ENCODE measurements at places on chromosomes 16 and 17. TPM values are rescaled to one million over a fixed set of nuclear protein-coding genes. Genes with fewer than 3 reads are reported as not detected.

DNA sequence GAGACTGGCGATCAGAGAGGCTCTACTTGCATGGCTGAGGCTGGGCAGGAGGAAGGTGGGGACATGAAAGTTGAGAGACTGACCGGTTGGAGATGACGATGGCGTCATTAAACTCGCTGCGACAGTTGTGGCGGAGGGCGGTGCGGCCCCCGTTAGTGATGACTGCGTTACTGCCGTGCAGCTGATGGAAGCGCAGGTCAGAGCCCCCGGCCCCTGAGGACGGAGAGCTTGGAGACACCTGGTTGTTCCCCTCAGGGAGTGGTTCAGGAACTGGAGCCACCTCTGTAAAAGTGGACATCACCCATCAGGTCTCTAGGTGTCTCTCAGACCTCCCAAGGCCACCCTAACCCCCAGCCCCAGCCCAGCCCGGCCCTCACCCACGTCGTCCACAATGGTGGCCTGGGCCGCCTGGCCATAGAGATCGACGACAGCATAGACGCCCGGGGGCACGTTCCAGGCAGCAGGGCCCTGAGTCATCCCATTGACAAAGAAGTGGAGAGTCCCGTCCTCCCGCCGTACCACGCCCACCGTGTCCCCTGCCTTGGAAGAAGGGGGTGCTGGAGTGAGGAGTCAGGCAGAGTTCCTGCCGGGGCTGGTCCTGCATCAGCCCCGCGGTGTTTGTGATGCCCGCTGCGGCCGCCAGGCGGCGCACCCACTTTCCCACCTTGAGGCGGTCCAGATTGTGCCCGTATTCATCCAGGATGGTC lies 5.3 kb downstream of the NEURL4 start:
- DNase-seq = no peak

- DNase-seq = no peak
Measured at GRCh38 chr16:8919089-8919933, 37.2 kb downstream of the LITAFD start.

GRCh38 chr17:57048096-57048495 lies 37.0 kb upstream of the AKAP1 start:
- DNase-seq = no peak

GRCh38 chr17:54864636-54865356 lies 35.9 kb upstream of the TOM1L1 start:
- no peak for DNase-seq

- DNase-seq = no peak
Measured at GRCh38 chr17:958712-959451, 20.7 kb downstream of the NXN start.

DNA sequence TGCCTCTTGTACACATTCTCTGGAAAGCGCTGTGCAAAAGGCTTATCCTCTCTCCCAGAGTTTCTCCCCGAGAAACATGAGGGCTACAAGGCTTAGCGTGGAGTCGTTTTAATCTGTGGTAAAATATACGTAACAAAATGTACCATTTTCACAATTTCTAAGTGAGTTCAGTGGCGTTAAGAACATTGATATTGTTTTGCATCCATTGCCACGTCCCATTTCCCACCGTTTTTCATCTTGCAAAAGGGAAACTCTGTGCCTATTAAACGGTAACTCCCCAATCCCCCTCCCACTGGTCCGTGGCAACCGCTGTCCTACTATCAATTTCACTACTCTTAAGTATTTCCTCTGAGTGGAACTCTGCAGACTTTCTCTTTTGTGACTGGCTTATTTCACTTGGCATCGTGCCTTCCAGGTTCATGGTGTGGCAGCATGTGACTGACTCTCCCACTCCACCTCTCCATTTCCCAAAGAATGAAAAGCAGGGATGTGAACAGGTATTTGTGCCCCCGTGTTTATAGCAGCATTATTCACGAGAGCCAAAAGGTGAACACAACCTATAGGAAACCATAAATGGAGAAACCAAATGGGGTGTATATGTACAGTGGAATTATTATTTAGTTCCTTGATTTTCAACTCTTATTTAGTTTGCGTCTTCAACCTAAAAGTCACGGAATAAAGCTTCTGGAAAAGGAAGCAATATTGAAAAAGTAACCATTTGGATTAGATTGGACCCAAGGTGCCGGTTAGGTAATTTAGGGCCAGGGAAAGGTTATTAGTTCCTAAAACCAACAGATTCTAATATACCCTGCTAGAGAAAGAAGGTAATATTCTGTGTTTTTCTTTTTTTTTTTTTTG lies 1.1 kb upstream of the USP32 start:
- no peak for DNase-seq

DNA sequence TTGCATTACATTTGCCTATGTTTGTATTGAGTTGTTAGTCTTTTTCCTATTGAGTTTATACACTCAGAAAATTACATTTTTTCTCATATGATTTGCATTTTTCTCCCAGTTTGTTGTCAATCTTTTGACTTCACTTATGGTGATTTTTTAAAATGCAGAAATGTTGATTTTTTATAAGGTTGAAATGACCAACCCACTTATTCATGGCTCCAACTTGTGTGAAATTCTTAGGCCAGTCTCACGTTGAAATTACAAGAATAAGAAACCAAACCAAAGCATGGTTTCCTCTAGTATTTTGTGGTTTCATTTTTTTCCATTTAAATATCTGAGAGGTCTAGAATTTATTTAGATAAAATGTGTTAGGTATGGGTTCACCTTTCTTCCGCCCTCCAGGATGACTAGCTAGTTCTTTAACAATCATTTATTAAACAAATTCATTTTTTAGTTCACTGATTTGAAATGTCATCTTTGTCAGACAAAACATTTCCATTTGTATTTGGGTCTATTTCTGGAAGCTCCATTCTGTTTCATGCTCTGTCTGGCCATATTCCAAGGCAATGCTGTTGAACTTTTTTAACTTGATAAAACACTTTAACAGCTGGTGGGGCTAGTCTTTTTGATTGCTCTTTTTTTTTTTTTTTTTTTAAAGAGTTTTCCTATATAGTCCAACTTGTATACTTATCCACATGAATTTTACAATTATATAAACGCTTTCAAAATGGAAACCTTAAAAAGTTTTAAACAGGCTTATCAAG lies 40.0 kb downstream of the FAM20A start:
- no peak for DNase-seq

GRCh38 chr16:11835891-11836649 lies 15.3 kb downstream of the RSL1D1 start:
- no peak for DNase-seq

GRCh38 chr16:77596261-77596660 lies 126.1 kb upstream of the NUDT7 start:
- peak; percentile 71 for DNase-seq

DNA sequence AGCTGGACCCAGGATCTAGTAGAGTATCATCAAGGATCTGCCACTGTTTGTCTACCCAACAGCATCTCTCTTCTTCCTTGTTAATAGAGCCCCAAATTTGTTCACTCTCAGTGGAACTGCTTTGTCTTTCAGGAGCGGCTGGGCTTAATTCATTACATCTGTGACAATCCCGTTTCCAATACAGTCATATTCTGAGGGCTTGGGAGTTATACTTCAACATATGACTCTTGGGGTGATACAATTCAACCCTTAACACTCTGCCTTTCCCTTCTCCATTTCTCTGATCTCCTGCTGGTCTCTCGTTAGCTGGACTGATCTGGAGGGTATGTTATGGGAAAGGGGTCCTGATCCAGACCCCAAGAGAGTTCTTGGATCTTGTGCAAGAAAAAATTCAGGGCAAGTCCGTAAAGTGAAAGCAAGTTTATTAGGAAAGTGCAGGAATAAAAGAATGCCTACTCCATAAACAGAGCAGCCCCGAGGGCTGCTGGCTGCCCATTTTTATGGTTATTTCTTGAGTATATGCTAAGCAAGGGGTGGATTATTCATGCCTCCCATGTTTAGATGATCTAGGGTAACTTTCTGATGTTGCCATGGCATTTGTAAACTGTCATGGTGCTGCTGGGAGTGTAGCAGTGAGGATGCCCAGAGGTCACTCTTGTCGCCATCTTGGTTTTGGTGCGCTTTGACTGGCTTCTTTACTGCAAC lies 42.4 kb downstream of the IQCK start:
- DNase-seq = no peak

DNA sequence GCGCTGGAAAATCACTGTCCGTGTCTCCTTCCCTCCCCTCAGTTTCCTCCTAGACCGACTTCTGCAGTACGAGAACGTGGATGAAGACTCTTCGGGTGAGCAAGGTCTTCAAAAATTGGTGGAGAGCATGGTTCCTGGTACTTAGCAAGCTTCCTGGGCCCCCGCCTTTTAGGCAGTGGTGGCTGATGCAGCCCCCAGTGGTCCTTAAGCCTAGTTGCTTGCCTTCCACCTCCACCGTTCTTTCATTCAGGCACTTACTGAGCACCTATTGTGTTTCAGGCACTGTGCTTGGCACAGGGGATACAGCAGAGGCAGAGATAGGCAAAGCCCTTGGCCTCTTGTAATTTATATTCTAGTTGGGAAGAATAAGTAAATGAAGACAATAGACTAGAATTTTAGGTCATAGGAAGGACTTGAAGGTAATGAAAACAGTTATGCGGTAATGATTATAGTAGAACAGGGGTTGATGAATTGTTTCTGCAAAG lies 767 bp downstream of the INO80E start:
- no peak for DNase-seq

DNA sequence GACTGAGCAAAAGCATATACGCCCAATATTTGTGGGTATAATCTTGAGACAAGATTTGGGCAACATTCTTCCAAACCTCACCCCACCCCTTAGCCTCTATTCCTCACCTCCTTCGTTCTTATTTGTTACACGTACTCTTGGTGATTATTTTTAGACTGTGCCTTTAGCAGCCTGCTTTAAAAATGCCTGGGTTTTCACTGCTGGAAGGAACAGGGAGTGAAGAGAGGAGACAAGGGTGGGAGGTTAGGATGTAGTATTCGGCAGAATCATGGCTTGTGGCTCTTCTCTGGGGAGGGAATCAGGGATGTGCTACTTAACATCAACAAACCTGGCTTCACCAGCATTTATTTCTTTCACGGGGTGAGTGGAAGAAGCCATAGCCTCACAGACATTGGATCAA lies 11.6 kb downstream of the ALKBH5 start:
- no peak for DNase-seq

DNA sequence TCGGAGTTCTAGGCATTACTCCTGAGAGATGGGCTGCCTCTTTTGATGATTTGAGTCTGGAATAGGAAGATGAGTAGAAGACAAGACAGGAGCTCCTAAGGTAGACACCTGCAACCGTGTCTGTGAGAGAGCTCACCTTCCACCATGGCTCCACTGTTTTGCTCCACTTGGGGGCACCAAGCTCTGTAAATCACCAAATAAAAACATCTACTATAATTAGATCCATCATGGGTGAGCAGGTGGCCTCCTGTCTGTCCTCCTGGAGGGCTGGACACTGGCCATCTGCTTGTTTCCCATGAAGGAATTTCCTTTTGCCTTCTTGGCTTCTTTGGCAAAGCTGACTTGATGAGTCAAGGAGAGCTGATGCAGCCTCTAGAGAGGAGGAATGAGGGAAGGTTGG lies 179.0 kb downstream of the HAPSTR1 start:
- no peak for DNase-seq

DNA sequence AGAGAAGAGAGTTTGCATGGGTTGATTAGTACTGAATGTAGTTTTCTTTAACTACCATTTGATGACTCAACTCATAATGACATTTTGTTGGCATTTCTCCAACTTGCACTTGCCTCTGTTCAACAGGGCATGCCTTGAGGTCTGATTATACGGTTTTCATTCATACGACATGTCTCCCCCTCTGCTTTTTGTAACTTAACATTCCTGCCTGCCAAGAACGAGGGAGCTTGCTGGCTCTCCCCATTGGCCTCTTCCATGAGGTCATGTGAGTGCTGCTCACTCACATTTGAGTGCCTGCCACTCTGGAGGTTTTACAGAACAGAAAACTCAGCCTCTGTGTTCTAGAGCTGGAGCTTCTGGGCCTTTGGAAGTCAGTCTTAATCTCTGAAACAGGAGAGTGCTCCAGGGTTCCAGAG lies 19.7 kb downstream of the MAP2K6 start:
- peak; percentile 57 for DNase-seq

GRCh38 chr16:22641131-22641628 lies 130.5 kb downstream of the NPIPB5 start:
- no peak for DNase-seq

GRCh38 chr16:49608779-49609178 lies 235.2 kb downstream of the C16orf78 start:
- DNase-seq = no peak

DNA sequence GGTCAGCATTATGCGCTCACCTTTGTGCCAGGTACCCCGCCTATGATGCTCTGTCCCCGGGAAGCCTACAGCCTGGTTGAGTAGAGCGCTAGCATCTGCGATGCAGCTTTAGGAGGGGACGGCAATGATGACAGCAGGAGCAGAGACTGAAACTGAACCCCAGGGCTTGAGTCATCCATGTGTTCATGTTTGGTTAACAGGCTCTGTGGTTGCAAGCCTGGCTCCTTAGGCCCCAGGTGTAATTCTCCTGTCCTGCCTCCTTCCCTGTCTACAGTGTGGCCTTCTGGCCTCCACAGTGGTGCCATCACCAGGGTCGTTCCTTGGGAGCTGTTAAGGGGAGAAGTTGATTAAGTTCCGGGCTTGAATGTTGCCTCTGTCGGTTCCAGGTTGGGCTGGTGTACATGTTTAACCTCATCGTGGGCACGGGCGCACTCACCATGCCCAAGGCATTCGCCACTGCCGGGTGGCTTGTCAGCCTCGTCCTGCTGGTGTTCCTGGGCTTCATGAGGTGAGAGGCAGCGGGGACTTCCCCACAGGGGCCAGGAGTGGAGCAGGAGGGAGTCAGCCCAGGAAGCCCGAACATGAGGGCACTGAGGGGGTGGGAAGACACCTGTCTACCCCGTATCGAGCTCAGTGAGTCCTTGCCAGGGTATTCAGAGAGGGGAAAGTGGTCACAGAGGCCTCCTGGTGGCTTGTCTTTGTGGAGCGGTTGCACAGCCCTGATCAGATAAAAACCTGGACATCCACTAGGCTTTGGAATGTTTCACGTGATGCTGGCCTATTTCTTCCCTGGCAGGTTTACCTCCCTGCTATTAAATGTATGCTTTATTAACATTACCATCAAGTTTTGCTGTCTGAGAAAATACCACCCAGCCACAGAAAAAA lies 9.2 kb upstream of the NAT9 start:
- DNase-seq = no peak

GRCh38 chr17:59607061-59607460 lies 12.6 kb upstream of the CLTC start:
- DNase-seq = no peak

The HES7 gene
- total RNA-seq = 0.40 TPM

The PLEKHG4 gene
- 33.2 TPM for total RNA-seq

The PITPNM3 gene
- total RNA-seq = 0.74 TPM

The RCVRN gene
- total RNA-seq = not detected

The ESRP2 gene
- total RNA-seq = 0.25 TPM

The FNDC8 gene
- not detected for total RNA-seq

The COPS3 gene
- total RNA-seq = 120 TPM

The SPATA22 gene
- total RNA-seq = 0.07 TPM

The CFAP119 gene
- total RNA-seq = 1.6 TPM

The HAS3 gene
- total RNA-seq = 4.1 TPM
